ENCODE measurements at places on chromosomes 1 and 21.

- peak; percentile 70 for DNase-seq
These were observed 14.5 kb downstream of the SAMD11 start for GRCh38 chr1:938088-938683.

DNA sequence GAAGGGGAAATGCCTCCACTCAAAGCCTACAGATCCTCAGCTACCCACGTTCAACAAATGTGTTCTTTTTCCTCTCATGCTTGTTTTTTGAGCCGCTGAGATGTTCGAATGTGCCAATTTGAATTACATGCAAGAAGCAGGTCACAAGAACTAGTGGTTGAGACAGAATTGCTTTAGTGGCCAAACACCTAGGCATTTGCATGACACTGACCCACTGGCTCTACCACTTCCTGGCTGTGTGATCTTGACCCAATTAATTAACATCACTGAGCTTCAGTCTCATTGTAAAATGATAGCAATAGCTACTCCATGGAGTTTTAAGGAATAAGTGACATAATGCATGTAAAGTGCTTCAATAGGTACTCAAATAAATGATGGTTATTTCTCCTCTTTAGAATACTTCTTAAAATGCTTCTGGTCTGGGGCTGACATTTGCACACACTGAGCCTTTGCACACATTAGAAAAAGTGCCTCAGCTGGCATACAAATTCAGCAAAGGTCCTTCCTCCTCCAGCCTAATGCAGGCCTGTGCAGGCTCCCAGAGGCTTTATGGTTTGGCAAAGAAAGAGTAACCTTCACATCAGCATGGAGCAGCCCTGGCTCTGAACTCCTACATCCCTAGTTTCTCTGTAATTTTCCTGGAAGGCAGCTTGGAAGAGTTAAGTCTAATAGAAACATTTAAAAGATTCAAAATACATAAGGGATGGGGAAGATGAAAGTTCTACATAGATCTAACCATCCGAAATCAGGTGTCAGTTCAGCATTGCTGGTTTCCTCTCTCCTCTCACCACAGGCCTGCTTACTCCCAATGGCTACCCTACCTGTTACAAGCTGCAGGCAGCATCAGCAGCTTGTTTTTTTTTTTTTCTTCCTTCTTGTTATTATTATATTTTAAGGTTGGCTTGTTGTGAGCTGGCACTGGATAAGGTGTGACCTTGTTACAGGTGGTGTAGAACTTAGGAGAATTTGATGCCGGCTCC is 107.4 kb downstream of the TBX19 start:
- DNase-seq = no peak

DNA sequence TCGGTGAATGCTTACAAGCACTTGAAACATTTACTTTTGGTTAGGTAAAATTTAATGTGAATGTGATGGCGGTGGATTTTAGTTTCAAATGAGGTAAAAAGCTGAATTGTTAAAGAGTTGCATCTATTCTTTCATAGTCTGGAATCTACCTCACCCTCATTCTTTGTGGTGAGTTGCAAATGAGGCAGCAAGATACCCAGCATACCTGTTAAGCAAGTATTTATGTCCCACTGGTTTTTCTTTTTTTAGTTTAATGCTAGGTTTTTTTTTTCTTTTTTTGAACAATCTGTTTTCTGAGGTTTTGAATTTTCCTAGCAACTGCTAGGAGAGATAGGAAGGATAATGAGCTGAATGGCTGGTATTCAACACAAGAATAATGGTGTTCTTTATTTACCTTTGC is 127.9 kb upstream of the CACYBP start:
- no peak for DNase-seq

DNA sequence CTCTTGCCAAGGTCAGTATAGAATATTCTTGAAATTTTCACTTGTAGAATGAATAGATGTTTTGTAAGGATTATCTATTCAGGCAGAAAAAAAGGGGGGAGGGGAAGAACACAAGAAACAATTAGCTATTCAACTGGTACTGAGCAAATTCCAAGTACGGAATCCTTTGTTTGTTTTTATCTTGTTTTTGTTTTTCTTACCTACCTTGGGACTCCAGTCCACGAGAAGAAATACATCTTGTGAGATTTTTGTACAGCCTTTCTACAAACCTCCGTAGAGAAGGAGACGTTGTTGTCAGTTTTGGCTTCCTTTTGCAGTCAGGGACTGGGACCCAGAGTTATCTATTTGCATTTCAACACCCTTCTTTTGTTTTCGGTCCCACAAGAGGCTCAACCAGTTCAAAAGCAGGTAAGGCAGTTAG is 36.0 kb downstream of the ZNF281 start:
- DNase-seq = no peak

DNA sequence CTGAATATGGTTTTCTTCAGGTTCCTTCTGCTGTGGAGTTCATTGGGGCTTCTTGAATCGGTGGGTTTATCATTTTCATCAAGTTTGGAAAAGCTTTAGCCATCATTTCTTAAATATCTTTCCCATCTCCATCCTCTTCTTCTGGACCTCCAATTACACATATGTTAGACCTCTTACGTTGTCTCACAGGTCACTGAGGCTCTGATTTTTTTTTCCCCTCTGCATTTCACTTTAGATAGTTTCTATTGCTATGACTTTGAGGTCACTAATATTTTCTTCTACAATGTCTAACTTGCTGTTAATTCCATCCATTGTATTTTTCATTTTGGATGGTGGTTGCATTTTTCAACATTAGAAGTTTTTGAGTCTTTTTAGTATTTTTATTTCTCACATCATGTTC is 47.3 kb upstream of the CASZ1 start:
- DNase-seq = no peak

DNA sequence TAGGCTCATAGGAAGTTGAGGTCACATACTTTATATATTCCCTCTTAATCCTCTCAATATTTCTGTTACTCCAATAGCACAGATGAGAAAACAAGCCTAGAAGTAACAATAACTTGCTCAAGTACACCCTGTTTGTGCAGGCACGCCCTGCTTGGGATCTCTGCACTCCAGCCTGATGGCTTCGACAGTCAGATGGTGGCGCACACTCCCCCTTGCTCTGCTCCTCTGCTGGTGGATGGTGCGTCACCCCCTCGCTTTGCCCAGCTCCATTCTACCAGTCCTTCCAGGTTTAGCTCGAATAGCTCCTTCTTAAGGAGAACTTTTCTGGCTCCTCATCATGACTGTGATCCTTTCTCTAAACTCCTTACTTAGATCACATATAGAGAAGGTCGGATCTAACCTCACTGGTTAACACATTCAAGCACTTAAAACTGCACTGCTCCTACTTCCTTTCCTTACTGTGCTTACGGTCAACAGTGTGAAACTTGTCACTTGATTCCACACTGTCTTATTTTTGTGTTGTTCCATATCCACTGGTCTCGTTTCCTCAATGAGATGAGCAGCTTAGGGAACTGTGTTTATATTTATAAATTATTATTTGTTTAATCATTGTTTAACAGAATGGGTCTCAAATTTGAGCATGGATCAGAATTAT is 3.0 kb downstream of the TSPAN2 start:
- no peak for DNase-seq

DNA sequence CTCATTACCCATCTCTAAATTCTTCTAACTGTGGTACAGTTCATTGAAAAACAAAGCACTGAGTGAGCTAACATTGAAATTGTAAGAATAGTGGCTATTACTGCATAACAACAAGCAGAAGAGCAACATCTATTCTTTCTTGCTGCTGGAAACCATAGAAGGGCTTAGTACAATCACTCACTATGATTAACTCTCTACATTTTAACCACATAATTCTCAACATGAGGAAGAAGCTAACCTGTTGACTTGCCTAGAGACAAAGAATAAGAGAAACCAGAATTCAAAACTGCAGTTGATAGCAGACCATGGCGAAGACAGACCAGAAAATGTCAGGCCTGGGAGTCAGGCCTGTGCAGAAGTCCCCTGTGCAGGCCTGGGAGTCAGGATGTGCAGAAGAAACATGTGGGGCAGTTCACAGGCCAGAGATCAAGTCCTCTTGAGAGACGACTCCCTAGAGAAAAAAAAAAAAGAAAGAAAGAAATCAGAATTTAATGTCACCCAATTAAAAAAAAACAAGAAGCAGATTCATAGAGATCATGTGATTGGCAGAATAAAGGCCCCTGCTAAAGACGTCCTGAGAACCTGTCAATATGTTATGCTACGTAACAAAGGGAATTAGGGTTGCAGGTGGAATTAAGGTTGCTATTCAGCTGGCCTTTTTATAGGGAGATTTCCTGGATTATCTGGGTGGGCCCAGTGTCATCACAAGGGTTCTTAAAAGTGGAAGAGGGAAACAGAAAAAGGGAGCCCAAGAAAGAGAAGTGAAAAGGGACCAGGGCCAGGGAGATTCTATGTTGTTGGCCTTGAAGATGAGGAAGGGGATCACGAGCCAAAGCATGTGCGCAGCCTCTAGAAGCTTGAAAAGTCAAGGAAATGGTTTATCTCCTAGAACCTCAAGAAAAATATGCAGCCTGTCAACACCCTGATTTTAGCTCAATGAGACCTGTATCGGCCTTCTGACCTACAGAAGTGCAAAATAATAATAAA is 94.9 kb downstream of the MRPL39 start:
- no peak for DNase-seq

DNA sequence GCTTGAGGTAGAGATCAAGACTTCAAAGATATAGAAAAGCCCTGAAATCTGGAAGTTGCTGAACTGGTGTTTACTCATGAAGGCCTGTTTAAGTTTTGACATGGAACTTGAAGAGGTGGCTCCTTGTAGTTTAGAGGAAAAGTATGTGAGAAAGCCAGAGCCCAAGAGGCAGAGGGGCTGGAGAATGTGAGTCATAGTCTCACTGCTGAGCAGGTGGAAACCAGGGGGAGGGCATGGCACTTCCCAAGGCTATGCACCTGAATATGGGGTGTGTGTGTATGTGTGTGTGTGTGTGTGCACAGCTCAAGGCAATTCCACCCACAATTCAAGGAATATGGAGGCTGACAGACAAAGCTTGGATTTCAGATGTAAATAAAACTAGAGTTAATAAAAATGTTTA is 46.8 kb upstream of the C1orf198 start:
- DNase-seq = no peak

DNA sequence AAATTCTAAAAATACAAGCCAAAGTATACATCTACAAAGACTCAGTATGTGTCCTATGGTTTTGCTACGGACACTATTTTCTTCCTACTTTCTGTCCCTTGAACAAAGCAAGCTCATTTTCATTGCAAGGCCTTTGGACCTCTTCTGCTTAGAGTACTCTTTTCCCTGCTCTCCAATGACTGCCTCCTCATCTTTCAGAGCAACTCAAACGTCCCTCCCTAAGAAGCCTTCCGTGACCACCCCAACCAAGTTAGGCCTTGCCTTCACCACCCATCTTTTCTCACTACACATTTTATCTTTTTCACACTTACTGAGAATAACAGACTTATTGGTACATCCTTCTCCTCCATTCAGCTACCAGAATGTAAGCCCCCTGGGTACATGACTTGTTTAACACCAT is 39.9 kb downstream of the ENAH start:
- no peak for DNase-seq

GRCh38 chr1:181061487-181061886 is 27.0 kb upstream of the IER5 start:
- no peak for DNase-seq
